Amniotic epithelial cell (primary cell): ENCODE measurements at places on chromosomes 4 and X.

- no peak for DNase-seq
Measured at GRCh38 chrX:33840176-33840575, 291.9 kb downstream of the FAM47A start.

GRCh38 chr4:185697488-185697887, 114.5 kb downstream of the SORBS2 start:
- DNase-seq = no peak

- no peak for DNase-seq
Measured at GRCh38 chr4:82213485-82214417, 160.0 kb downstream of the HNRNPD start.

DNA sequence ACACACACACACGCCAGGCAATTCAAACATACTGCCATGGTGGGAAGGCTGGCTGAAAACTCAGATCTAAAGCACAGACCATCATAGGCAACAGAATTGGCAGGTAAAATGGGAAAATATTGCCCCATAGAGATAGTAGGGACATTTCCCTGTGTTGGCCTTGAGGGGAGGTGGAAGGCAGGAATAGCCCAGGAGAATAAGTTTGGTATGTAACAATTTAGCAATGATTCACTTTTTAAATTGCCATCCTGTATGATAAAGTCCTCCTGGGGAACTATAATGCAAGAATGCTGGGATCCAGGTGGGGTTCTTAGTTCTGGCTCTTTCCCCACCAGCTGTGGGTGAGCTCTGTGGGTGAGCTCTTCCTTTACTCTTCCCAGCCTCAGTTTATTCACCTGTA, 51.0 kb downstream of the ATXN3L start:
- no peak for DNase-seq

DNA sequence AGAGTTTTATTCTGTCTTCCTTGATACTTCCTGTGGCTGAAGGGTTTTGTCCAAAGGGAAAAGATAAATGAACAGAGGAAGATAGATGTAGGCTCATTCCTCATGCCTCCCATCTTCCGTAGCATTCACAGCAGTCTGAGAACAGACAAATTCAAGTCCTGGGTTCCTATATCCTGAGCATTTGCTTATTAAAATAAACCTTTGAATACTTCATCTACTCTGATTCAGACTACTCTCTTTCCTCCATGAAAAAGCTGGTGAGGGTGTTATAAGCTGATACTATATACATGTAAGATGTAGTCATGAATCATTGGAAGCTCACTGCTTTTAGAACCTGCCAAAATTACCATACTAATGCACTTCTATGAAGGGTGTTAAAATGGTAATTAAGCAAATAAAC, 61.2 kb downstream of the GAB1 start:
- DNase-seq = no peak

- no peak for DNase-seq
Measured at GRCh38 chr4:5821665-5822358, 71.1 kb downstream of the CRMP1 start.

GRCh38 chr4:21191317-21191716, 491.1 kb downstream of the PACRGL start:
- DNase-seq = no peak

- no peak for DNase-seq
Measured at GRCh38 chr4:54677416-54677815, 19.7 kb downstream of the KIT start.
